Activated CD8-positive, alpha-beta memory T cell treated with anti-CD3 and anti-CD28 coated beads for 24 hours (primary cell): ENCODE measurements at places on chromosomes 4 and X.

DNA sequence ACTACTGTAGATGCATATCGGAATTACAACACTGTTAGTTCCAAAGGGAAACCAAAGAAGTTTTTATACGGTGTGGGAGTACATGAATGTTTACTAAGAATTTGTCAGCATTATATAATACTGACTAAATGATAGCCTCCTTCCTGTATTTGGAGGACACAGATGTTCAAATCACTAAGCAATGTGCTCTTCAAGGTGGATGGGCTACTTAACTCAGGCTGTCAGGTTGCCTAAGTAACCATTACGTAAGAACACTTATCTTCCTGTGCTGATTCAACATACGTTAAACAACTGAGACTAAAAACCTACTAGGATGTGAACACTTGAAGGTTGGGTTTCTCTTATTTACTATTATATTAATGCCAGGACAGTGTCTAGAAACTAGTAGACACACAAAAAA lies 81.9 kb upstream of the HPGD start:
- no peak for DNase-seq

GRCh38 chr4:71592793-71593192 lies 191.1 kb downstream of the GC start:
- DNase-seq, result no peak

GRCh38 chr4:85495621-85496020 lies 20.7 kb downstream of the ARHGAP24 start:
- DNase-seq, result no peak

DNA sequence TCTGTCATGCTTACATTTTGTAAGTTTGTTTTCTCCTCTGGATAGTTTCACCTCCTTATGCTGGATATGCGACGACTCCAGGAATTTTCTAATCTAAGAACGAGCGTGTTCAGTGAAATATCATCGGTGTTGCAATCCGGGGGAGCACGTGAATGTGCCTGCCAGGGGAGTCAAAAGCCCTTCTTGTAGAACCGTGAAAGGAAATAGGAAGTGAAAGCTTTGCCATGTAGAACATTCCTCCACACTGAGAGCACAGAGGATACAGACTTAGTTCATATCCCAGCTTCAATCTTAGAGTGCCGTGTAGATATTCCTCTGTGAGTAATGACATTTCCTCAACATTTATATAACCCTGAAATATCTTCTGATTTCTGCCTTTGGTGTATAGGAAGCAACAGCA lies 121.2 kb downstream of the VEGFC start:
- DNase-seq, result no peak

DNA sequence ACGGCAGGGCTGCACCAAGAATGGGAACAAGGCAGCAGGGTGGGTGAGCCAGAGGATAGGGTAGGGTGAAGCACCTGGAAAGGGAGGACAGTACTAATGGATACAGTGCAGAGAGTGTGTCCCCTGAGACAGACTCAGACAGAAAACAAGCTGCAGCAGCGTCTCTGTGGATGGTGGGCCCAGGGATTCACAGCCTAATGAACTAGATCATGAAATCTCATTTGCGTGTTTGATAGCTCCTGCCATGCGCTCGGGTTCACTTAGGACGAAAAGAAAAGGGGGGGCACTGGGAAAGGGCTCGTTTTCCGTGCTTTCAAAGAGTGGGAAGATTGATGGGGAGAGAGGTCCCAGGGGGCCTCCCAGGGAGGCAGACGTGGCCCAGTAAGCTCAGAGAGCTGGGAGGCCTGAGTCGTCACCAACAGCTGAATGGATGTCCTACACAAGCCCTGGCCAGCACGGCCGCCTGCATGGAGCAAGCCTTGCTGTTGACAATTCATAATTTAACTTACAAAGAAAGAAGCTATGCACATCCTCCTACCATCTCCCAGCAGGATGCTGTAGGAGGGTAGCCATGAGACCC lies 446.9 kb downstream of the BCOR start:
- peak; percentile 41 for DNase-seq

DNA sequence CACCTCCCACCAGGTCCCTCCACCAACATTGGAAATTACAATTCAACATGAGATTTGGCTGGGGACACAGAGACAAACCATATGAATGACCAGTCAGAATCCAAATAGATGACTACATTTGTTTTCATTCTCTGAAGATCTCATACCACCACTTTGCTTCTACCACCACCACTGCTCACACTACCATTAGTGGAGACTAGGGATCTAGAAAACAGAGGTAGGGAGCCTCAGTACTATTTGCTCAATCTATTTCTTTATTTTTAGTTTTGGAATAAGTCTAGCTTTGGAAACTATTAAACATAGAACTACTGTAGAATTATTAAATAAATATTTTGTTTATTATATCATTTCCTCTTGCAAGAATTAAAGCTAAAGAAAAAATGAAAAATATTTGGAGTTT lies 727.9 kb downstream of the CCSER1 start:
- DNase-seq, result no peak

DNA sequence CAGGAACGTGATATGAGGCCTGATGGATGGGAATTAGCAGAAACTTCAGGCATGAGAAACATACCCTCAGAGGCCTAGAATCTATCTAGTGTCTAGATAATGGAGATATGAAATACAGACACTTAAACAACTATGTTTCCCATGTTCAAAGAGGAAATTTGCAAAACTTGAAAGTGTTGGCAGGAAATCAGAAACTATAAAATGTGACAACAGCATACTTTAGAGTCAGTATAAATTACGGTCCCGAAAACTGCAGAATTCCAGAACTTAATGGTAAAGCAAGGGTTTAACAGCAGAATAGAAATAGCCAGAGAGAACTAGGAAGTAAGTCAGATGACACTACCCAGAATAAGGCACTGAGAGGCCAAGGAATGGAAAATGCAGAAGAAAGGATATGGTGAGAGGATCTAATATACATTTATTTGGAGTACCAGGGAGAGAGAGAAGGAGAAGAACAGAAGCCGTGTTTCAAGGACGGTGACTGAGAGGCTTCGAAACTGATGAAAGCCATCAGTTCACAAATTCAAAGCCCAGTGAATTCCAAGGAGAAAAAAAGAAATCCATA lies 7.4 kb downstream of the HTT-AS start:
- DNase-seq, result no peak

- no peak for DNase-seq
Observed at GRCh38 chr4:52098618-52099017, 47.5 kb downstream of the SPATA18 start.

DNA sequence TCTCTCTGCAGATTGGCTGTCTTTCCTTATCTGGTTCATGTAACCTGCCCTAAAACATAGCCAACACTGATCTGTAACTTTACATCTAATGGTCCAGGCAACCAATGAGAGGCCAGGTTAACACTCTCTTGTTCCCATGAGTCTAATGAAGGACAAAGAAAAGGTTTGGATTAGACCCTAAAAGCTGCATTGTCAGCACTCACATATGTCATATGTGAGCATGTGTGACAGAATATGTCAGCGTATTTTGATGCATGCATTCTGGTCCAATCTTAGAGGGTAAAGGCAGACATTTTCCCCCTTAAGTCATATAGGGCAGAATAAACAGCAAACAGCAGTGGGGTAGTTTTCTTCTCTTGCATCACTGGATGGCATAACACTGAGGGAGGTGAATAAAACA lies 3.7 kb downstream of the NDST3 start:
- DNase-seq, result no peak

- peak; percentile 51 for DNase-seq
Observed at GRCh38 chrX:39689376-39690104, 408.2 kb downstream of the BCOR start.

- DNase-seq, result no peak
Observed at GRCh38 chr4:173014113-173014558, 154.5 kb upstream of the GALNT7 start.

DNA sequence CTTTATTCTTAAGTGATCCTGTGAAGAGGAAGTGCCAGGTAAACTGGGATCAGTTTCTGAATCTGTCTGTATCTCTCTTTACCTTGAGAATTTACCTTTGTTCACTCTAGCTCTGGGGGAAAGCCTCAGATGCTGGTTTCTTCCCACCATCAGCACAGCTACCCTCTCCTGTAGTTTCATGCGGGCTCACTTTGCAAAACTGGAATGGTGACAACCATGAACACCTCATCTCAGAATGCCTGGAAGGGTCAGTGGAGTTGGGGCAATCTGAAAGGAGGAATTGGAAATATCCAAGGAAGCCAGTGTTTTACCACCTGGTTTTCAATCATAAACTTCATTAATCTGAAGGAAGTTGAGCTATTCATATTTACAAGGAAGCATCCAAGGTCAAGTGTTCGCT lies 30.8 kb upstream of the DCX start:
- DNase-seq, result no peak

GRCh38 chr4:145660064-145660463 lies 19.9 kb upstream of the C4orf51 start:
- DNase-seq, result no peak

DNA sequence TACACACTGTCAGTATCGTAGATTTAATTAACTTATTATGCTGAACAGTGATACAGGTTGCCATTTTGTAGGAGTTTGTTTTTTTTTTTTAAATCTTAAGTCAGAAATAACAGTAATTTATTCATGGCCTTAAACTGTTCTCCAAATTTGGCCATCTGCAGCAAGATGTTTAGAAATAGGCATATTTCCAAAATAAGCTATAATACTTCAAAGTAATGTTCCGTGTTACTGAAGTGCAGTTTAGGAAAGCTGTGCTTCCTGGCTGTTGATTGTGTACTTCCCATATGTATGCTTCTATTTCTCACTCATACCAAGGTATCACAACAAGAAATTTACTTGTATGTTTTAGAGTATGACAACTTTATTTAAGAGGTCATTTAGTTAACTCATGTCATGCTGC lies 28.9 kb downstream of the CPEB2 start:
- no peak for DNase-seq

DNA sequence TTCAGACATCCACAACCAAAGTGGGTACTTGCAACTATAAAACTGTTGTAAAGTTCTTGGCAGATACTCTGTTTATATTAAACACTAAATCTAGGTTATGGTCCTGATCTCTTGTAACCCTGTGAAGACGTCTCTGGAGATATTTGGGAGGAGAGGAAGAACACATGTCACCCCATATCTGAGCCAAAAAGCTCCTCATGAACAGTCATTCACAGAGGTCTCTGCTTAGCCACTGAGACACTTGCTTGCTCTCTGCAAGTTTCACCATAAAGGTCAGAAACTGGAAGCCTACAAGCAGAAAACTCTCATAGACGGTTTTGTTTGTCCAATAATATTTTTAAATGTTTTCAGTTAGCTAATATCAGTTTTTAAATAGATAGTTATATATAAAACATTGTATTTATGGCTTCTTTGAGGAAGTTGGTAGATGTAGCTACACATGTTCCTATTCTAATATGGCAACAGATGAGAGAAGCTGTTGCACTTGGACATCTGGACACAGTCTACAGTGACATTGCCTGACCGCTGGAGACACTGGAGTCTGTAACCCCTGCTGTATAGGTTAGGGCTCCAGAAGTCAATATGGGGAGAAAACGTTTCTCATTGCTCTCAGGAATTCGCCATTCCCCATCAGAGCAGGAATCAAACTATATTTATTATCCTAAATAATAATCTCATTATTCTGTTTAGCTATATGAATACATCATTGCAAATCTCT lies 73.6 kb downstream of the C4orf46 start:
- DNase-seq, result no peak

DNA sequence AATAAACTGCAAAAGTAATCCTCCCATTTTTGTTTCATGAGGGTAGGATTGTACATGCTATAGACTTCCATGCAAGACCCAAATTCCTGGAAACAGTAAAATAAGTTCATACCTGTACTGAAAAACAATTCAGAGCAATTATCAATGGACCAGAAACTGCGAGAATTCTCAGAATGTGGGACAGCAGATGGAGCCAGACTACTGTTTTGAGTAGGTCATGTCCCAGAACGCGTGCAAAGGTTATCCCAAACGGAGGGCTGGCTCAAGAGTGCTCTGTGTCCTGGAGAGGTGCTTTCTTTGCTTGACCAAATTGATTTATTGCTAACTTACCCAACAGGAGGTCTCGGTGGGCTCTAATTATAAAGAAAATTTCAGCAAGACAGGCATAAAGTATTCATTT lies 1.7 kb upstream of the MAGEH1 start:
- DNase-seq, result no peak

GRCh38 chrX:54181202-54181953 lies 1.7 kb downstream of the FAM120C start:
- no peak for DNase-seq

GRCh38 chrX:26558719-26559386 lies 342.9 kb downstream of the MAGEB5 start:
- no peak for DNase-seq

DNA sequence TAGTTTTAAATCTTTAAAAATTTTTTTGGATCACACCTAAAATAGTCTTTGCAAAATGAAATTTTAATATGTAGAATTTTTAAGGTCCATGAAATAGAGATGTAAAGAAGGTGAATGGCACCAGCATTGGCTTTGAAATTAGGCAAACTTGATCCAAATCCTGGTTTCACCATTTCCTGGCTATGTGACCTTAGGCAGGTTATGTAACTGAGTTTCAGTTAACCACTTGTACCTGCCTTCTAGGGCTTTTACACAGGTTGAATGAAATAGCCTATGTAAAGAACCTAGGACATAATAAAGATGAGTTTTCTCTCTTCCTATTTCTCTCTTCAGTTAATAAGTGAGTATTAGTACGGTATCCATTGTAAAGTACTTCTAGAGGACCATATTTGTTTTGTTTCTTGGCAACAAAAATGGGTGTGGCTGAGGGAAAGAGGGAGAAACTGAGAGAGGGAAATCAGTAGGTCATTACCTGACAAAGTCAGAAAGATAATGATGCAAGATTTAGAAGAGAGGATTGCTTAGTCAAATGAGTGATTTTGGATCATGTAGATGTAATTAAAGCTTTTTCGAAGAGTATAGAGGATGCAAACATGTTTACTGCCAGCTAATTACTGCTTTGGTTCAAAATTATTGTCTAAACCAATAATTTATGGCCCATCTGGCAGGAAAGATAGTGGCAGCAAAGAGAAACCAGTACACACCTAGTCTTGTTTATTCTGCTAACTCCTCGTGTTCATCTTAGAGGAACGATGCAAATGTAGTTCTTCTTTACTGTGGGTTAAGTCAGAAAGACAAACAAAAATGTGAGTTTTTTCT lies 81.9 kb downstream of the PDLIM5 start:
- DNase-seq, result no peak

GRCh38 chrX:132820675-132821074 lies 137.8 kb downstream of the HS6ST2 start:
- no peak for DNase-seq

GRCh38 chrX:71871367-71871766 lies 39.3 kb upstream of the NHSL2 start:
- no peak for DNase-seq

- no peak for DNase-seq
Observed at GRCh38 chrX:68821616-68822015, 7.2 kb upstream of the EFNB1 start.

- DNase-seq, result no peak
Observed at GRCh38 chr4:18847249-18847890, 825.8 kb upstream of the LCORL start.

GRCh38 chrX:3403748-3404147 lies 57.3 kb upstream of the MXRA5 start:
- DNase-seq, result no peak

- DNase-seq, result no peak
Observed at GRCh38 chrX:107482046-107482445, 32.6 kb downstream of the FRMPD3 start.
